ENCODE measurements at places on chromosomes 4 and X. TPM values are rescaled to one million over a fixed set of nuclear protein-coding genes. Genes with fewer than 3 reads are reported as not detected.

DNA sequence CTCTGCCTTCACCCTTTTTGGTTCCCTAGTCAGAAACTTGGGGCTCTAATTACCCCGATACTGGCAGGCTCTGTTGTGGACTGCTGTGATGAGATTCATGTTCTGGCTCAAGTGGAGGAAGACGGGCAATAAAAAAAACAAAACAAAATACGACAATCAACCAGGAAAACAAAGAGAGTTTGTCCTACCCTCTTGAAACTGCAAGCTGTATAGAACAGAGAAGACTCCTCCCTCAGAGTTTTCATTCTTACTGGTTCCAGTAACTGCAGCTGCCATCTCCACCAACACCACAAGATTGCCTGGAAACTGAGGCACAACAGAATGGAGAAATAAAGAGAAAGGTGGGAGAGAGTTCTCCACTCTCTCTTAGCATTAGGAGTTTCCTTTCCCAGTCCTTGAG is 11.1 kb upstream of the IL1RAPL1 start:
- no peak for DNase-seq

DNA sequence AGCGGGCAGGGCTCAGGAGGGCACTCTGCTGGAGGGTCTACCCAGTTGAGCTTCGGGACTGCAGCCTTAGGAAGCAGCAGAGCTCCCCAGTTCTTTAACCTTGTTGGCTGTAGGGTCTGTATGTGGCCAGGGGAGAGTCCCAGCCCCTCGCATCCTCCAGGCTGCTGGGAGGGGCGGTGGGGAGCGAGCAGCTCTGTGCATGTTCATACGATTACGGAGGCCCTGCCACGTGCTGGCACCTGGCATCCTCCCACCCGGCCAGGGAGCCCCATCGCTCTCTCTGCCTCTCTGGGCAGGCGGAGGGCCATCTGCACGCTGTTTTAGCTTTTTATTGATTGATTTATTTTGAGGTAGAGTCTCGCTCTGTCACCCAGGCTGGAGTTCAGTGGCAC is 21.2 kb downstream of the NSG1 start:
- DNase-seq = no peak

GRCh38 chr4:176036585-176037205 is 28.9 kb upstream of the WDR17 start:
- no peak for DNase-seq

ADH1C gene
- 8.8 TPM for total RNA-seq

- DNase-seq = no peak
These were observed 1.2 kb downstream of the PSAPL1 start for GRCh38 chr4:7433376-7434140.

All from breast epithelium (tissue), 4 donors.